ENCODE measurements at places on chromosomes 4 and X.

DNA sequence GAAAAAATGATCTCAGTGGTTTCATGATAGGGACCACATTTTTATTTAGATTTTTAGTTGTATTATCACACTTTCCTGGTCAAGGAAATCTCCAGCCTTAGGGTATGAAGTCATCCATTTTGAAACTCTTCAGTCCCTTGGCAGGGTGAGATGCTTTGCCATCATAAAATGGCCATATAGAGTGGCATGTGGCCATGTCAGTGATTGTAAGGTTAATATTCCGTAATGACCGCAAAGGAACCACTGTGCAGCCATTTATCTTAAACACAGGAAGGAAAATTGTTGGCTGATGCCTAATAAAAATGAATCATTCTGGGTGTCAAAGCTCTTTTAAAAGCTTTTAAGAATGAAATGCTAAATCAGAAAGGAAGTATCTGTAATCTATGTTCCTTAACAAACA is 35.6 kb downstream of the COMMD8 start:
- DNase-seq = no peak

- no peak for DNase-seq
Observed at GRCh38 chrX:148542481-148543255, 42.3 kb downstream of the AFF2 start.

- DNase-seq = no peak
Observed at GRCh38 chr4:150310159-150310895, 232.1 kb downstream of the DCLK2 start.

DNA sequence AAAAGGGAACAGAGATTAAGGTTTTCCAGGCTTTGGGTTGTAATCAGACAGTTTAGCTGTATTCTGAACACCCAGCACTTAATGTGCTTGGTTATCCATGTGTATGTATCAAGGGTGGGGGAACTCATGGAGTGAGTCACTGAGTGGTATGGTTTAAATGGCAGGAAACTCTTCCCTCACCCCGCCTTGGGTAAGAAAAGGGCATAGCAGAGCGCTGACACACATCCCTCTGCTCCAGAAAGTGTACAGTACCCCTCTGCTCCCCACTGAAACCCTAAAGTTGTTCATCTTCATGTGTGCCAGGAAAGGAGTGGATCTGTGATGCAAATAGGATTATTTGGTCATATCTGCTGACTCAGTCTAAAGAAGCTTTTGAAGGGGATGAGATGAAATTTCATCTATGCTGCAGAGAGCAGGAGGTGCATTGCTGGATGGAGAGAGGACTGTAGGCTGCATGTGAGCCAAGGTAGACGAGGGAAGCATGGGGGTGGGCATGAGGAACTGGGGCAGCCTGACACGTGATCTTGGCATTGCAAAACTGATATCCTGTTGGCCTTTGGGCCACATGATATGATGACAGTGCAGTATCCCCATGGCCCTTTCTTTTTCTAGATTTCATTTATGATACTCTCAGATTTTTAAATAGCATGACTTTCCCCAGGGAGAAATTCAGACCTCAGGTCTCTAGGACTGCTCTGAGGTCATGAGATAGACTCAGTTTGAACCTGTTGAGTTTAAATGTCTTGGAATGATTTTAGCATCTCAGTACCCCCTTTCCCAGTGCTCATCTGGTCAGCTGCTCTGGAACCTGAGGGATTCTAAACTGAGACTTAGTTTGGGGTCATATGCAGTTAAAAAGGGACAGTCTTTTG is 84.8 kb downstream of the TMEM164 start:
- DNase-seq = no peak

DNA sequence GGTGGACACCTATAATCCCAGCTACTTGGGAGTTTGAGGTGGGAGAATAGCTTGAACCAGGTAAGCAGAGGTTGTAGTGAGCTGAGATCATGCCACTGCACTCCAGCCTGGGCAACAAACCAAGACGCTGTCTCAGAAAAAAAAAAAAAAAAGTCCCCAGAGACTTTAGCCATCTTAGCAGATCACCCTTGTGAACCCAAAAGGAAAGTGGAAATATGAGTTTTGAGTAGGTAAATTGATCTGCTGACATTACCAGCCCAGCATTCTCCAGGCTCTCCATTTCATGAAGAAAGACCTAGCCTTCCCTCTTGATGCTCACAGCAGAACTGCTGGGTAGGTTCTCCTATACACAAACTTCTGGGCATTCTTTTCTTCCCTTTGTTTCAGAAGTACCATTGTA is 24.5 kb upstream of the HNRNPD start:
- DNase-seq = no peak

DNA sequence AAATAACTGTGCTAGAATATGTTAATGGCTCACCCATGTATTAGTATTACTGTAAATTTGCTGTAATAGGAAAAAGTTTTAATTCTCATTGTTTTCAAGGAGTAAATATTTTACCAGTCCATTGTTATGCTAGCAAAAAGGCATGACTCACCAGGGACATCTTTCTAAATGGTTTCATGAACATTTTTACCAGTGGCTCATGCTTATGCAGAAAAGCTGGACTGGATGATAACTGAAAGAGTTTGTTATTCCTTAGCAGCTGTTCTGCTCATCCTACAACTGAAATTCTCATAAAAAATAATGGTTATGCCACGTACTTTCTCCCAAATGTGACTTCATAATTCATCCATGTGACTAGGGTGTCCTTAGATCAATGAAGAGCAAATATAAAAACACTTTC is 111.9 kb upstream of the PCDH18 start:
- DNase-seq = no peak

DNA sequence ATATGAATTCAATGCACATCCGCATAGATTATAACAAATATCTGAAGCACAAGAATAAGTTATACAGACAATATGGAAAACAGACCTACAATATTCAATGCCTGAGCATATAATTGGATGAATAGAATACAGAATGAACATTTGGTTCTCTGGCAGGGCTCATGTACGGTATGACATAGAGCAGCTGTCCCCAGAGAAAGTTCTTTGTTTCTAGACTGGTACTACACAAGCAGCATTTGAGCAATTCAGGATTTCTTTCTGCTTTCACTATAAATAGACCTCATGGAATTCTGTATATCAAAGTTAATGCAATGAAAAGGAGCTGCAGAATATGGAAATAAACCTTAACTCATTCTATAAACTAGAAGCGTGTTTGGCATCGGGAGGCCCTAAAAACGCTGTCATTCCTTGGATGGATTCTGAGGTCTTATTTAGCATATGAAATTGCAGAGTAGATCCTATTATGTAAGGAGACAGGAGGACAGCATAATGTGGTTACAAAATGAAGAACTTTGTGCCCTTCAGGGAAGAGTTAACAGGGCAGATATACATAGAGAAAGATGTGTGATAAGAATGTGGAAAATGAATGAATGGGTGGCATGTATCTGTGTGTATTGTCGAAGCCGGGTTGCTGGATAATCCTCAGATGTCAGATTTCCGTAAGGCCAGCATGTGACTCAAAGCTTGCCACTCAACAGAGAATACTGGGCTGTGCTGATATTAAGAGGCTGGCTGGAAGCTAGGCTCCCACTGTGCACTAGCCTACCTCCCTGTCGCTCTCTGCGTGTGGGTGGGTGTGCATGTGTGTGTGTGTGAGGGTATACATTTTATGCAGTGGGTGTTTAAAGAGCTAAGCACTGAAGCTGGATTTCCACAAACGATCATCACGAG is 103.3 kb upstream of the SLC4A4 start:
- no peak for DNase-seq

- DNase-seq = no peak
Observed at GRCh38 chr4:167290678-167291077, 56.4 kb upstream of the SPOCK3 start.

DNA sequence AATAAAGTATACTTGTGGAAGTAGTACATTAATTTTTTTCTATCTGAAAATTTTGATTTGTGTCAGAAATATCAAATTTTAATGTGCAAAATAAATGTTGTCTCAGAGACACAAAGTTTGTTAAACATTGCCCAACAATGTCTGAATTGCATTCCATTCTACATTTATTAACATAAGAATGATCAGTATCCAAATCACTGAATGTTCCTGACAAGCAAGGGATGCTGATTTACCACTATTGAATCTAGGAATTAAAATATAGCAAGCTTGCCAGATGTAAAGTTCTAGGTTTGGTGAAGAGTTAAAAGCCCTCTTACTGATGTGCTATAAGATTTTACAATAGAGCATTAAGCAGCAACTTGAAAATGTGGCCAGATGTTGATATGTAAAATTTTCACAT is 489.2 kb upstream of the CTSO start:
- DNase-seq = no peak

DNA sequence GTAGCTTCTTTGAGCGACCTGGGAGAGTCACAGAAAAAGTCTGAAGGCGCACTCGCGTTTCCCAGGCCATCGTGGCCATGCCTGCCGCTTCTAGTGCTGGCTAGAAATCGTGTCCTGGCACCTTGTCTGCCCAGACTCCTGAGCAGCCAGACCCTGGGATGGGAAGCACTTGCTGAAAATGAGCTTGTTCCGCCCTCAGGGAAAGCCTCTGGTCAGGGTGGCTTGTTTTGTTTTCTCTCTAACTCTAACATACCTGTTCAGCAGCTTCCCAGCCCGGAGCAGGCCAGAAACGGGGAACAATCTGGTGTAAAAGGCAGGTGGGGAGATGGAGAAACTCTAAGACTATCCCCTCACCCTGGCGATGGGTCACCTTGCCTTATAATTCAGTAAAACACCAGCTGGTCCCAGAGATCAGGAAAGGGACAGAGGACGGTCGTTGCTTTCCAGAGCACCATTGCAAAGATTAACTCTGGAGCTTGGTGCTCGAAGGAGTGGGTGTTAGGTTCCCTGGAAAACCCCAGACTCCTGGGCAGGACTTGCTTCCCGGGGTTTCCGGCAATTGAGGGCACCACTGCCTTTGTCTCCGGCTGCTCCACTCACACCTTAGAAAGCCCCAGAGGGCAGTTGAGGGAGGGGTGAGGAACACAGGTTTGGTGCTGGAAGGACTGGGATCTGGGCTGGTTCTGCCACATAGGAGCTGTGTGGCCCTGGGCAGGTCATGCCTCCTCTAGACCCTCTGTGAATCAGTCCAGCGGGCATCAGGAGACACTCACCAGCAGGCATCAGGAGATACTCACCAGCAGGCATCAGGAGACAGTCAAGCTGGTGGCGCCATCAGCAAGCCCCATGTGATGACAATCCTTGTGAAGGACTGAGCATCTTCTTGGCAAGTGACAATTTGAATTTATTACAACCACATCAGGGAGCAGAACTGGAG is 4.5 kb upstream of the SH3TC1 start:
- no peak for DNase-seq

DNA sequence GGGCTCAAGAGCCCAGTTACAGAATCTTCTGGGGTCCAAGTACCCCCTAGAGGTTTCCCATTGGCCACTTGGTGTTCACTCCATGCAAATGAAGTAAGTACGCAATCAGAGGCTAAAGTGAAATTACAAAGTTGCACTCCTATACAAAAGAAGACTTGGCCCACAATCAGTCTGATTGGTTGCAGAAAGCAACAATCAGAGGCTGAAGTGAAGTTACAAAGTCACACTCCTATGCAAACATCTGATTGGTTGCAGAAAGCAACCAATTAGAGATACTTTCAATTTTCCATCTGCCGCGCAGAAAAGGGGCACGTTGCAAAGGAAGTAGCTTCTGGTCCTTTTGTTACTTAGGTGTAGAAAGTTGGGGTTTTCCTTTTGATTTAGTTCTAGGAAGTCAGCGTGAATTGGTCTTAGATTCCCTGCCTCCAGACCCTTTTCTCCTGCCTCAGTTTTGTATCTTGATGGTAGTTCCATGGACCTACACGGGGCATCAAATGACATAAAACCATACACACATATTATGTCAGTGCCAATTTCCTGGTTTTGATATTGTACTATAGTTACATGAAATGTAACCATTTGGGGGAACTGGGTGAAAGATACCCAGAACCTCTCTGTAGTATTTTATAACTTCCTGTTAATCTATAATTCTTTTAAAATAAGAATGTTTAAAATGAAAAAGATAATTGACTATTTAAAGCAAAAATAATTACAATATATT is 12.4 kb upstream of the PIN4 start:
- peak; percentile 52 for DNase-seq

- no peak for DNase-seq
Observed at GRCh38 chr4:147863111-147863747, 131.3 kb downstream of the ARHGAP10 start.

- no peak for DNase-seq
Observed at GRCh38 chr4:42280327-42281095, 116.8 kb upstream of the SHISA3 start.

DNA sequence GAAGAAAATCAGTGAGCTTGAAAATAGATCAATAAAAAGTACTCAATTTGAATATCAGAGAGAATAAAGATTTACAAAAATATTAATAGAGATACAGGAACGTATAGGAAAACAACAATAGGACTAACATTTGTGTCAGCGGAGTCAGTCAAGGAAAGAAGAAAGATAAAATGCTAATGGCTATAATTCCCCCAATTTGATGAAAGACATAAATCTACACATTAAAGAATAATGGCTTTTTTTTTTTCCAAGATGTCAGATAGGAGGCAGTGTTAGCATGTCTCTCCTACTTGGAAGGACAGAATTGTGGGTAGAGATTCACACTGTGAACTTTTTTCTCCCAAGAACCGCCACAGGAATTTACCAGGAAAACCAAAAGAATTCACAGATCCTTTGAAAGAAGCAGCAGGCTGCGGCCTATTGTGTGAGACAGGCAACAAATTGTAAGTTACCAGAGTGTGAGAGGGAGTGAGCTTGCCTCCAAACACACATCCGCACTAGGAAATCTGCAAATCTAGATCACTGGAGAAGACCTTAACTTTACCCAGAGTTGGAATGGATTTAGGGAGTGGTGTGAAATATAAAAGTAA is 249.9 kb downstream of the PRDM5 start:
- DNase-seq = no peak

DNA sequence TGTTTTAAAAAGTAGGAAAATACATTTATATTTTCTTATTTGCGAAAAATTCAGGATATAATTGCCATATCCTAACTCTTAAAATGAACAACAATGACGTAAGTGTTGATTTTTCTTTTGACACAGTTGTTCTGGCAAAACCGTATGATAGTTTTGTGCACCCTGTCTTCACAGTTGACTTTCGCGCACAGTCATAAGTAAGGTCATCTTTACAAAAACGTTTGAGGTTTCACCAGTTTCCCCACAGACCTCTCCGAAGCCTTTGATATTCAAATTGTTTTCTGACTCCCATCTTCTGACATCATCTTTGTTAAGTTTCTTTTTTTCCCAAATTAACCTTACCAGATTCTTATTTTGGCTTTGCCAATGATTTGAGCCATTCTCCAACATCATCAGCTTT is 48.1 kb upstream of the ATXN3L start:
- DNase-seq = no peak
